ENCODE measurements at places on chromosomes 4 and X.

GRCh38 chr4:86971355-86971683 is 36.5 kb downstream of the AFF1 start:
- DNase-seq = no peak

- no peak for DNase-seq
Observed at GRCh38 chrX:39907964-39908661, 189.6 kb downstream of the BCOR start.

DNA sequence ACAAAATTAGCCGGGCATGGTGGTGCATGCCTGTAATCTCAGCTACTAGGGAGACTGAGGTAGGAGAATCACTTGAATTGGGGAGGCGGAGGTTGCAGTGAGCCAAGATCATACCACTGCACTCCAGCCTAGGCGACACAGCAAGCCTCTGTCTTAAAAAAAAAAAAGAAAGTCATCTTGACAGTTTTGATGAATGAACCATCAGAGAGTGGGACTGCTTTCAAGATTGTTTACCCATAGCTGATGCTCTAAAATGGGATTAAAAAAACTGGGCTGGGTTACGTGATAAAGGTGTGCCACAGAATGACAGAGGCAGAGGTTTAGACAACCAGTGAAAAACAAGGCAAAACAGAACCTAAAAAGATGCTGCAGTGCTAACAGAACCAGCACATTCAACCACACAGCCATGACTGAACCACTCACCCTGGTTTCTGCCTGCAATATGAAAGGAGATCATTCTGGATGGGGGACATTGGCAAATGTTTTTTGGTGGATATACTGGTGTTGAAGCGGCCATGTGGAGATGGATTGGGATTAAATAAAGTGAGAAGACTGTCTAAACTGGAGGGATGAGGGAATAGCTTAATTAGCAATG is 22.2 kb downstream of the GPAT3 start:
- no peak for DNase-seq

DNA sequence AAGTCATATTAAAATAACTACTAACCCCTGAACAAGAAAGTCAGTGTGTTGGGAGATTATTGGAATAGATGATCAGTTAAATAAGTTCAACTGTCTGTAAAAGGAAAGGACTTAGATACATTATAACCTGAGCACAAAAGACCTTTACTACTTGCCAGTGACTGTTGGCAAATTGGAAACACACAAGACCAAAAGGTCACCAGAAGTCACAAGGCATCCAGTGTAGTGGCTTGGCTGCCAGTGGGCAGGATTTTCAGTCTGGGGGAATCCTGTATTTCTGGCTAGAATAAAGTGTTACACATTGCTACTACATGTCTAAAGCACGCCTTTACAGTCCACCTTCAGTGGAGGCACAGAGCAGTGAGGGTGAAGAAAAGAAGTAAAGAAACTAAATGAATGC is 108.3 kb upstream of the AR start:
- no peak for DNase-seq

GRCh38 chrX:56026815-56027214 is 205.3 kb upstream of the KLF8 start:
- DNase-seq = no peak

GRCh38 chr4:55446578-55446922 is 50.8 kb downstream of the TMEM165 start:
- no peak for DNase-seq

GRCh38 chr4:71346710-71347109 is 7.9 kb downstream of the SLC4A4 start:
- DNase-seq = no peak

DNA sequence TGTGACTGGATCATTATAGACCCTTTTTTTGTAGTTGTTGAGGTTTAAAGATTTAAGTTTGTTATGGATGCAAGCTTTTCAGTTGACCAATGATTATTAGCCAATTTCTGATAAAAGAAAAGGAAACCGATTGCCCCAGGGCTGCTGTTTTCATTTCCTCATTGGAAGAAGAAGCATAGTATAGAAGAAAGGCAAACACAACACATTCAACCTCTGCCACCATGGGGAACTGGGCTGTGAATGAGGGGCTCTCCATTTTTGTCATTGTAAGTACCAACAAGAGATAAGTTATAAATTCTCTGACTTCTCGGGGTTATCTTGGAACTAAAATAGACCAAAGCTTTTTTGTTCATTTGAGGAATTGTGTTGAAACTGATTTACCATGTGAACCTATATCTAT is at the start of gene CYBB:
Gene CYBB, plus strand, starts transcription at position 203 of the 400 bp plus-strand sequence. Its CDS starts 19 bp downstream, at position 222.
- DNase-seq = no peak

- no peak for DNase-seq
Observed at GRCh38 chrX:12548746-12549145, 242.5 kb upstream of the PRPS2 start.

DNA sequence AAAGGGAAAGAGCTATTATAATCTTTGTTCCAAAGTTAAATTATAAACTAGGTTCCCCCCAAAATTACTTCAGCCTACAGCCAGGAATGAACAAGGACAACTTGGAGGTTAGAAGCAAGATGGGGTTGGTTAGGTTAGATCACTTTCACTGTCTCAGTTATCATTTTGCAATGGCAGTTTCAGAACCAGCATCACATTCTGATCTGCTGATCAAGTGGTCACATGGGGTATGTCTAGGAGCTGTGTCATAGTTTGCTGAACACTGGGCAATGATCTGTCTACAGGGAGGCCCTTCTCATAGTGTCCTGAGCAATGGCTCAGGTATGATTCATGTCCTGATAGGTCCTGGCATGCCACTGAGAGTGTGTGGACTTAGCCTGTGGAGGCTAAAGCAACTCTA is 41.6 kb upstream of the XIAP start:
- no peak for DNase-seq

DNA sequence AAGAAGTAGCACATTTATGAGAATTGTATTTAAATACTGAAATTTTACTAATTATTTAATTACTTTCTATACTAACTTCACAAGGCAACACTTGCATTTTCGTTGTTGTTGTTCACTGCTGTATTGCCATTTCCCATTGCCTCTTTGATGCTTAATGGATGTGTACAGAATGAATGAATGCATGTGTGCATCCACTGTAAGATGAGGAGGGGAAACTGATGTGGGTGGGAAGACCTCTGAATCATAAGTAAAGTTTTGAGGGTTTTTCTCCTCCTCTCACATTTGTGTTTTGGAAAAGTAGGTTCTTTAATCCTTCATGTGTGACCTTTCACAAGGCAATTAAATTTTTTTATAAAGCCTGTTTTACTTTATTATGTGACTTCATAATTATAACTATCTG is 46.8 kb downstream of the PDLIM5 start:
- no peak for DNase-seq

DNA sequence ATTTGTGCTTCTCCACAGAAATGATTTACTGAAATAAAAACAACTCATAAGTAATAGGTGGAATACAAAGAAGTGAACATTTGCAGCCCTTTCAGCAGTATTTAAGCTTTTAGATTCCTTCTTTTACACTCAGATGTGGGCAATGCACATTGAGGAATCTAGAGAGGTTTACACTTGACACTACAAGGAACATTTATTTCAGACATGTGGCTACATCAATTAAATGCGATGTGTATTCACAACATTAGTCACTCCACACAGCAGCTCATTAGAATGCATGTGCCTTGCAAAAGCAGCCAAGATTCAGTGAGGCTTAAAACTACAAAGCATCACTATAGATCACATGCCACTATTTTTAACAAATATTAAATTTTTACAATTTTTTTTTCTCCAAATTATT is 480.7 kb downstream of the INPP4B start:
- no peak for DNase-seq

- DNase-seq = no peak
Observed at GRCh38 chrX:39788521-39788920, 309.2 kb downstream of the BCOR start.

GRCh38 chr4:98688411-98689290 is 30.2 kb upstream of the TSPAN5 start:
- no peak for DNase-seq

DNA sequence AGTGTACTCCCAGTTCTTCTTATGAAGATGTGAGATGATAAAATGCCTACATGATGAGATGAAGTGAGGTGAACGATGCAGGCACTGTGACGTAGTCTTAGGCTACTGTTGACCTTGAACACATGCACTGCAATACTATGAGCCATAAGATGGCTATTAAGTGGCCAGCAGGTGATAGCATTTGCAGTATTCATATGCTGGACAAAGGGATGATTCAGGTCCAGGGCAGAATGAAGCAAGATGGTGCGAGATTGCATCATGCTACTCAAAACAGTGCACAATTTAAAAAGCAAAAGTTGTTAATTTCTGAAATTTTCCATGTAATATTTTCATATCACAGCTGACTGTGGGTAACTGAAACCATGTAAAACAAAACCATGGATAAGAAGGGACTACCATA is 781.4 kb downstream of the PCDH18 start:
- DNase-seq = no peak

GRCh38 chrX:13932416-13932815 is 97.3 kb downstream of the GEMIN8 start:
- no peak for DNase-seq

- no peak for DNase-seq
Observed at GRCh38 chrX:572538-573124, 58.0 kb upstream of the SHOX start.

DNA sequence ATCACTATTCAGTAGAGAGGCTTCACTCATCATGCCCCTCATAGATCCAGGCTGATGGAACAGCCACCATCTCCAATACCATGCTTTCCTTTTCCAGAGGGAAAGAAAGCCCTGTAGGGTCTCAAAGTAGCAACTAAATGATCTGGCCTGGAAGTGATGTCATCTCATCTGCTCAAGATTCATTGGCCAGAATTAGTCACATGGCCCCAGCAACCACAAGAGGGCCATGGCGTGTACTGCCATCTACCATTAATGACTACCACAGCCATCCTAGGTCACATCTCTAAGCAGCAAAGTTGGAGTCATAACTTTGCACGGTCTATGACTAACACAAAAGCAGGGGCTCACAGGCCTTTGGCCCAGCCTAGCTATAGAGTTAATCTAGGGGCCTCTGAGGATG is 194.8 kb downstream of the KIT start:
- DNase-seq = no peak

Data from NCI-H187 treated with DMSO at 0.1 percent for 48 hours (cell line).